ENCODE measurements at places on chromosomes 11 and 22. TPM values are rescaled to one million over a fixed set of nuclear protein-coding genes. Genes with fewer than 3 reads are reported as not detected.

LIF gene
- 0.09 TPM for total RNA-seq

PACSIN3 gene
- total RNA-seq, result 2.5 TPM

MICALL1 gene
- 16.8 TPM for total RNA-seq

EP300 gene
- 95.4 TPM for total RNA-seq

DCPS gene
- 4.5 TPM for total RNA-seq

ADM2 gene
- 0.09 TPM for total RNA-seq

SCN4B gene
- total RNA-seq, result 9.2 TPM

RNF215 gene
- total RNA-seq, result 14.2 TPM

PRAME gene
- total RNA-seq, result not detected

UBQLN3 gene
- total RNA-seq, result 0.45 TPM

DNAL4 gene
- 10.7 TPM for total RNA-seq

OR56A1 gene
- total RNA-seq, result 0.27 TPM

OR10A2 gene
- total RNA-seq, result not detected

PTPRCAP gene
- total RNA-seq, result 0.91 TPM

GLB1L2 gene
- 2.8 TPM for total RNA-seq

HEPACAM gene
- total RNA-seq, result 12.4 TPM

NEFH gene
- 0.73 TPM for total RNA-seq

APOBEC3F gene
- total RNA-seq, result 1.1 TPM
